ENCODE measurements at places on chromosomes 2 and 18.

DNA sequence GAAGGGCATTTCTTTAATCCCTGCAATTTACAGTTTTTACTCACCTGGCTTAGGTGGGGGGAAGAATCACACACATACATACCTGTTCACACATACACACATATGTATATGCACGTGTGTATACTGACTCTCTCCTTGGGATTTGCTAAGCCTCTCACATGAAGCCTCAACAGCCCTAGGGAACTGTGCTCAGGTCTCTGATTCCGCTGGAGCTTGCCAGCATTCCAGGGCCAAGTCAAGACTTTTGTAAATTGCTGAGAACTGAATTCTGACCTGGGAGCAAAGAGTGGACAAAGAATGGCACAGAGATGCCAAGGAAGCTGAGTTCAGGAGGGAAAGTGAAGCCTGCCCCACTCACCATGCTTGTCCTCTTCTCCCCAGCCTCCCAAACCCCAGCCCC is 177.3 kb downstream of the TMEM247 start:
- DNase-seq: no peak

- DNase-seq: no peak
These were observed 90.4 kb upstream of the LYPD1 start for GRCh38 chr2:132760405-132760804.

DNA sequence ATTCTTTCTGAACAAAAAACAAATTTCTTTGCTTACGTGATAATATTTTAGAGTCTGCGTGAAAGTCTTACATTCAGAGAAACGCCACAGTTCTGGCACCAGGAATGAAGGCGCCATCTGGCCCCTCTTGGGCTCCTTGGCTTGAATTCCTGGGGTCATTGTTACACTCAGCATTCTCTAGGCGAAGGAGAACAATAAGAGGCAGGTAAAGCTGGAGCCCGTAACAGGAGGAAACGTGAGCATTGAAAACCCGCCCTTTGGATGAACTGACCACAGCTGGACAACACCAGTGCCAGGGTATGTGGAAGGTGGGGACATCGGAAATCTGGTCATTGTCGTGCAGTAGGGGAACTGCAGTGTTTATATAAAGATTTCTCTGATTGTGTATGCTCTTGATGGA is 144.8 kb downstream of the RNF152 start:
- no peak for DNase-seq

DNA sequence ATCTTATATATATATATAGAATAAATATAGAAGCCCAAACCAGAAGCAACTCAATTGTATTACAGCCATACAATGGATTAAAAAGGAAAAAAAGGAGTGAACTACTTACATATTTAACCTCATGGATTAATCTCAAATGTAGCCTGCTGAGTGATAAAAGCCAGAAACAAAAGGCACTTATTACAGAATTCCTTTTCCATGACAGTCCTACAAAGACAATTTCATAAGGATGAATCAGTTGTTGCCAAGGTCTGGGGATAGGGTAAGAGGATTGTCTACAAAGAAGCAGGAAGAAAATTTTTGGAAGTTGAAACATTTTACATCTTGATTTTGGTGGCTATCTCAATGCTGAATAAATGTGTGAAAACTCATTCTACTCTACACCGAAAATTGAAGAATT is 103.9 kb upstream of the DCC start:
- DNase-seq: no peak

DNA sequence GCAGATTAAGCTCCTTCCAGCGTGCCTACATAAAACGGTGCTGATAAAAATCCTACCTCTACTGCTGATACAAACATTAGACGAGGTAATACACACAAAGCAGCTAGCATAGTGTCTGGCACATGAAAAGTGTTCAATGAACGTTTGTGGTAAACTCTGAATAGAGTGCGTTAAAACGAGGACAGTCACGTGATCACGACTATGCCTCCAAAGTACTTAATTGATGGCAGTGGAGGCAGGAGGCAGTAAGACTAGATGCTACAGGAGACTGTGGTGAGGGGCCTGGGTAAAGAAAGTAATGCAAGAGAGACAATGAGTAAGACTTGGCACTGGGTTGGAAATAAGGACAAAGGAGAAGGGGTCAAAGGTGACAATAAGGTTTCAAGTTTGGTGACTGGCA is 32.1 kb upstream of the LHCGR start:
- DNase-seq: no peak

DNA sequence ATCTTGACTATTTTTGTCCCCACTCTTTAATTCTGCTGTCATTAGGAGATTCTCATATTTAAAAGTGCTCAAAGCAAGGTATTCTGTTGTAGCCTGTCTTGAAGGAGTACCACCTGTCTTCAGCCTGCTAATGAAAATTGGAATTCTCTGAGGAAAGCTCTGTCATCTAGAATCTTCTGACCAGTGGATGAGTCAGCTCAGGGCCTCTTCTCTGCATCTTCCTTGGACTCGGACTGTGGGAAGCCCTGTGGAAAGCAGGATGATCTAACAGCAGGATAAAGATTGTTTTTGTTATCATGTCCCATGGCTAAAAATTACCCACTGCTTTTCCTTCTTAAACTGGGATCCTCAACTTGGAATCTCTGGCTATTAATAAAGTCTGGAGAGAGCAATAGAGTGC is 18.7 kb upstream of the TMEM200C start:
- DNase-seq: no peak

- DNase-seq: no peak
These were observed 113.7 kb downstream of the BCL2 start for GRCh38 chr18:63205791-63206252.

DNA sequence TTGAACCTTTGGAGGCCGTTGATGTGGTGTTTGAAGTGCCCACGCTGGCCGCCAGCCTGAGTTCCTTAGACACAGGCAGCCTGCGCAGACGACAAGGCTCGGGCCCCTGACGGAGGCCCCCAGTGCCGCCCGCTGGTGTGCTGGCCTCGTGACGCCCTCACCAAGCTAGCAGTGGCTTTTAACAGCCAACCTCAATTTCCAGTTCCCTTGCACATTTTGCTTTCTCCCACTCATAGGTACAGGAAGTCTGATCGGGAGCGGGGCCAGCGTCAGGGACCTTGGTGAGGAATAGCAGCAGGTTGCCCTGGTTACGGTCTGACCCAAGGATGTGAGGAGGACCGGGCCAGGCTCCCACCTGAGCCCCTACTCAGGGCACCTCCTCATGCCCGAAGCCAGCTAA is 207.6 kb upstream of the RAB12 start:
- DNase-seq: no peak

DNA sequence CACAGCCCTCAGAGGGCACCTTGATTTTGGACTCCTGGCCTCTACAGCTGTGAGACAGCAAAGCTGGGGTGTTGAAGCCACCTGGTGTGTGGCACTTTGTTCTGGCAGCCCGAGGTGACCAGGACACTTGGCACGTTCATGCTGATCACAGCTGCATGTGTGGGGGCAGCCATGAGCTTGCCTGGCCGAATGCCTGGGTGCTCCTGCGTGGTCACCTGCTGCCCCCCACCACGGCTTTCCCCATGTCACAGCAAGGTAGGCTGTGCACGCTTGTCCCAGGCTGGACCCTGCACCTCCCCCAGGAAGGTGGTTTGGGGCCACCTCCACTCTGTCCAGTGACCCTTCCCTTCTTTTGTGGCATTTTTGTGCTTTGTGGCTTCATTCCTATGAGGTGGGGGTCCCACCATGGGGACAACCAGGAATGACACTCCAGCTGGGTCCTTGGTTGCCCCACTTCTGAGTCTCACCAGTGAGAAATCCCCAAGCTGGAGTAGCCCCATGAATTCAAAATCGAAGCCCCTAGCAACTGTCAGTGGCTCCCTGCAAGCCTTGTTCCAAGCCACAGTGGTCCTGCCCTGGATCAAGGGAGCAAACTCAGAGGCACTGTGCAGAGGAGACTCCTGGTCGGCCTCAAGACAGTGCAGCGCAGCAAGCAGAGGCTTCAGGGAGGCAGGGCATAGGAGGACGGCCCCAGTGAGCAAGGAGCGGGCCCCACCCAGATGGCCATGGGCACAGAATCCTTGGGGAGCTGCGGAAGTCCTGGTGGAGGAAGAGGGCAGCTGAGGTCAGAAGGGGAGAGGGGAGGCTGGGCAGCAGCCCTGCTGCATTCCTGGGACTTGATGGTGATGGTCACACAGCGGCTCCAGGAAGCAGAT is 121.4 kb upstream of the HS6ST1 start:
- DNase-seq: no peak

DNA sequence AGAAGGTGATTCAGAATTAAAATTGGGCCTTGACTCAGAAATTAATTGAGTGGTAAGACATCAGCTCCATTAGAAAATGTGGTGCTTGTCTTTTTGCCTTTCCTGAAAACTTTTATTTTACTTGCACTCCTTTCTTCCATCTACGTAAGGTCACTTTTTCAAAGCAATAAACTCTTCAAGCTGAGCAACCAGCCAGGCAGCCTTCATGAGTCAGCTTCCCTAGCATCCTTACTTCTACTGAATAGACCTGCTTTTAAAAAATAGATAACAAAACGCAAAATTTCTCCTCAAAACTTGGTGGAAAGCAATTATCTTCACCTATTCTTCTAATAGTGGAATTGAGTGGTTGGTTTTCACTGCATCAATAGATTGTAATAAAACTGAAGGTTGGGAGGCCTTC is 504.2 kb downstream of the ARHGAP15 start:
- DNase-seq: no peak

GRCh38 chr2:217367464-217367863 is 507.6 kb upstream of the TNP1 start:
- no peak for DNase-seq

- no peak for DNase-seq
These were observed 840.1 kb upstream of the ID2 start for GRCh38 chr2:7841751-7842150.

DNA sequence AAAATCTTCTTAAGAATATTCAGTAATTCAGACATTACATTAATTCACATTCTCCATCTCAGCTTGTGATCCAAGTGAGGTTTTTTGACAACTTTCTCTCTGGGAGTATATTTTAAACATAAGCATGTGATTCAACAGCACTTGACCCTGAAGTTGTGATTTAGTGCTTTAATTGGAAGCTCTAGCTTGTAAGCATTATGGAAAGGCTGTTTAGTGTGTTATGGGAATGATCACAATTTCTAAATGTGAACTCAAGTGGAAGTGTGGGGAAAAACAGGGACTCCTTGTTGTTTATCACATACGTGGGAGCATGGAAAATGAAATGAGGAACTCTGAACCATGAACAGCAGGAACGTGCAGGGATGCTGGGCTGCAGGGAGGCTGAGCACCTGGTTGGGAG is 148.9 kb upstream of the BCL2L11 start:
- no peak for DNase-seq

GRCh38 chr2:71686781-71687180 is 233.4 kb downstream of the DYSF start:
- no peak for DNase-seq

- DNase-seq: no peak
These were observed 69.6 kb upstream of the ALPP start for GRCh38 chr2:232308986-232309385.

DNA sequence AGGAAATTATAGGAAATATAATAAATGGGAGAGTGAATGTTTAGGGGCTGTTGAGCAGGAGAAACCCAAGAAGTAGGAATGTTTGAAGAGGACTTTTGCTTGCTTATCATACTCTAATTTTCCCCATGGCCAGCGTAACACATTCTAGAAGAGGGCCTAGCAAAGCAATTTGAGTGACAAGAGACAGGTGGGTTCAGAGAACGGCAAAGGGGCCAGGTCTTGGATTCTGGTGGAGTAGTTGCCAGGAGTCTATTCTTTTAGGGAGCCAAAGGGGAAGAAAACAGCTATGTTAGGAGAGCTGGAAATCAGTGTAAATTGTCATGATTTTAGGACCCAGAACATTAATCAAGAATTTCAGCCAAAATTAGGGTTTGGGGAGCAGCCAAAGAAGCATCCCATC is 96.5 kb downstream of the COL5A2 start:
- no peak for DNase-seq

DNA sequence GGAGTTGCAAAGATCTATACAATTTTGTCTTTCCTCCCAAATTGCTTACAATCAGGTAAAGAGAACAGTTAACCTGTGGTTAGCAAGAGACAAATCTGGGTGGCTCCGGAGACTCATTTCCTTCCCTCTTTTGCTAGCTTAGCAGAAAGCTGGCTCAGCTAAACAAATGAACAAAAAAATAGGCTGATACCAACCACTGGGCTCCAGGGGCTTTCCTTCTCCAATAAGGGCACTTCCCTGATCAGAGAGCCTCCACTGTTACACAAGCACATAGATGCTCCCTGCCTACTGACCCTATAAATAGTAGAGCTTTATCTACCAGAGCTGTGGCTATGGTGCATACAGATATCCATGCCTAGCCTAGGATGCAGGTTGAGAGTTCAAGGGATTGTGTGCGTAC is 90.1 kb upstream of the ARL5A start:
- DNase-seq: no peak

GRCh38 chr2:14516844-14517243 is 115.7 kb upstream of the LRATD1 start:
- no peak for DNase-seq

GRCh38 chr2:136383167-136383566 is 265.2 kb upstream of the CXCR4 start:
- DNase-seq: no peak

DNA sequence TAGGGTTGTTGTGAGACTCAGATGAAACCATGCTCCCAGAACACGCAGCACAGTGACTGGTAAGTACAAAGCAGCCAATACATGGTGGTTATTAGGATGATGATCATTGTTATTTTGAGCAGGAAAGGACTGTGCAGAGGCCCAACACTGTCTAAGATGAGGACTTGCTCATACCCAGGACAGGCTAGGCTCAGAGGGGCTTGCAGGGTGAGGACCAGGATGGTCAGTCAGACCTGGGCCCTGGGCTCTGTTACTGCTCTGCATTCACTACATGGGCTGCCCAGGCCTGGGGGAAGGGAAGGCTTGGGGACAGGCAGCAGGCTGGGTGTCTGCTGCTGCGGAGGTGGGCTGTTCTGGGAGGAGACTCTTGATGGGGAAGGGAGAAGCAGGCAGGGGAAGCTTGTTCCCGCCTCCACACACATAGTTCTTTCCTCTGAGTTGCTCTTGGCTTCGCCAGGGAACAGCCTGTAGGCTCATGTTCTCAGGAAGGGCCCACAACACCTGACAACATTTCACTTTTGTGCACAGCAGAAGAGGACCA is 17.5 kb downstream of the CAPN13 start:
- no peak for DNase-seq

DNA sequence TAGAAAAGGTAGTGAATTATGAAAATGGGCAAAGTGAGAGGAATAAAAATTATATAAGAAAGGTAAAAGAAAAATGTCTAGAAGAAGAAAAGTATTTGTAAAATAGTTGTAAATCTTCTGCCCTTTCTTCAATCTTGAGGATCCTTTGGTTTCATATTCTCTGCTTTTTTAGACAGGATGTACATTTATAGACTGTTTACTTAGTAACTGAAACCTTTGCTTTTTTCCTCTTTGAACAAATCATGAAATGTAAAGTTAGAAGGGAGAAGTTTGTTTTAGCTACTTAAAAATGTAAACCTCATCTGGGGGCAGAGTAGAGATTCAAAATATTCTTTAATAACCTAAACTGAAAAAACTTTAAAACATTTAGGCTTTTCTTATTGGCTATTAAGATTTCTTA is 150.4 kb upstream of the ITGA4 start:
- DNase-seq: no peak

GRCh38 chr2:230312638-230313037 is 14.4 kb upstream of the SP140L start:
- no peak for DNase-seq
